ENCODE measurements at places on chromosomes 7 and 10.

DNA sequence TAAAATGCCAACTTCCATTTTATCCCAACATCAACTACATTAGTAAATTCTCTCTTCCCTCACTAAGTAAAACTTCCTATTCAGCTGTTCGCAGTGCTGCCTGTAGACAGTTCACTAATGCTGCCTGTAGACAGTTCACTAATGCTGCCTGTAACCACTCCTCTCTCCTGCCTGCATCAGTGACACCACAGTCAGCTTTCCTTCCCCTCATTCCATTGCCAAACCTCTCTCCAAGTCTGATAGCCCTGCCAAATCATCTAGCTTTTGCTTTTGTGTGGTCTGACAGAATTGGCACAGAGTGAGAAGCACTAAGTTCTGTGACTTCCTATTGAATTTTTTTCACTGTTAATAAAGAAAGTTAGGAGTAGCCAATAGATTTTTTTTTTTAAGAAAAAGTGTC lies 43.0 kb upstream of the MACC1 start:
- DNase-seq = no peak

DNA sequence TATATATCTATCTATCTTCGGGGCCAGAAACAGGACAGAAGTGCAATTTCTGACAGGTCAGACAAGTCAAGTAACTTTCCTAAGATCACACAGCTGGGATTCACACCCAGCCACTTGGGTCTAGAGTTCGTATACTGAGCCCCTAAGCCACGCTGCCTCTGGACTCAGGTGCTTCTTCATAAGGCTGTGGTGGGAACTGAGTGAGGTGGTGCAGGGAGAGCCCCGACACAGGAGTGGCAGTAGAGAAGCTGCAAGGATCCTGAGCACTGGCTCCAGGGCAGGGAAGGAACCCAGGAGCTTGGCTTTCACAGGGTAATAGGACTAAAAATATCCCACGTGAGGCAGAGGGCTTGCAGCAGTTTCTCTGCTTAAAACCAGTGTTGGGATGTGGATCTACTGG lies 33.8 kb downstream of the C10orf53 start:
- DNase-seq = no peak

DNA sequence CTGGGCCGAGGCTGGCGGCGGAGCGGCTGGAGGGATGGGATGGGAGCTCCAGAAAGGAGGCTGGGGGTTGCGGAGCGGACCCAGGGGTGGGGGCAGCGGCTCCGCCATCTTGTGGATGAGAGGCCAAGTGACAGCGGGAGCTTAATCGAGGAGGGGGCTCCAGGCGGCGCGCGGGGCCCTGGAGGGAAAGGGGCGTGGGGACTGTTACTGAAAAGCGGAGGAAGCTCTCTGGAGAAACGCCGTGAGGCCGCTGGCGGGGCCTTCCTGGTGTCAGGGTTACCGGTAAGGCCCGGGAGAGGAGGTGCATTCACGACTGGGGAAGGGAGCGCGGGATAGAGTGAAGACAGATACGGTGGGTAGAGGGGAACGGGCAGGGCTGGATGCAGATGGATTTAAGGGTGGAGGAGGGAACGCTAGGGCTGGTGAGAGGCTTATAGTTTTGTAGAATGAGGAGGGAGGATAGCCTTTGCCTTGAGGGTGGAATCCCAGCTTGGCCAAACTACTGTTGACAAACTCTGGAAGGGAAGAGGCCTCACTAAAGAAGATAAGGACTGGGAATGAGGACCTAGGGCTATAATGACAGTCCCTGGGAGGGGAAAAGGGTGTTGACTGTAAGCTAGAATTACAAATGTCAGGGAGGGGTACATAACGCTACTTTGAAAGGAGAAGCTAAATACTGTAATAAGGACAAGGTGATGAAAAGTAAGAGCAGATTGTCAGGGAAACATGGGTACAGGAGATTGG lies 535 bp downstream of the BTRC start:
- peak; percentile 30 for DNase-seq

GRCh38 chr10:126372396-126372795 lies 15.9 kb downstream of the ADAM12 start:
- no peak for DNase-seq

DNA sequence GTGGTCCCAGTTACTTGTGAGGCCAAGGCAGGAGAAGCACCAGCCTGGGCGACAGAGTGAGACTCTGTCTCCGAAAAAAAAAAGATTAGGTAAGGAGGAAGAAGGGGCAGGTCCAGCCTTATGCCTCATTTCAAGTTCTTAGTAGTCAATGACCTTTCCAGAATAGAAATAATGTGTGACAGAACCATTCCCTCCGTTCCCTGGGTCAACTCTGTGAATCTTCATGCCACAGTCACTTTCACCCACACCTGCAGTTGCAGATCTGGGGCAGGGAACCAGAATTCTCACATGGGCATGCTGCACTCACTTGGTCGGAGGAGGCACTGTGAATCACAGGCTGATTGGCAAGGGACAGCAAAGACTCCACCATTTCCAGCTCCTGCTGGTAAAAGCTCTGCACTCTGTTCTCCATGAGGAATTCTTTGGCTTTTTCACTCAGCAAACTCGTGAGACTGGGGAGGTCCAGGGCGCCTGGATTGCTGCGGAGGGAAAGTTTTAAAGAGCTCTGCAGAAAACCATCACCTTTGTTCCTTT lies 20.7 kb downstream of the STN1 start:
- DNase-seq = no peak

DNA sequence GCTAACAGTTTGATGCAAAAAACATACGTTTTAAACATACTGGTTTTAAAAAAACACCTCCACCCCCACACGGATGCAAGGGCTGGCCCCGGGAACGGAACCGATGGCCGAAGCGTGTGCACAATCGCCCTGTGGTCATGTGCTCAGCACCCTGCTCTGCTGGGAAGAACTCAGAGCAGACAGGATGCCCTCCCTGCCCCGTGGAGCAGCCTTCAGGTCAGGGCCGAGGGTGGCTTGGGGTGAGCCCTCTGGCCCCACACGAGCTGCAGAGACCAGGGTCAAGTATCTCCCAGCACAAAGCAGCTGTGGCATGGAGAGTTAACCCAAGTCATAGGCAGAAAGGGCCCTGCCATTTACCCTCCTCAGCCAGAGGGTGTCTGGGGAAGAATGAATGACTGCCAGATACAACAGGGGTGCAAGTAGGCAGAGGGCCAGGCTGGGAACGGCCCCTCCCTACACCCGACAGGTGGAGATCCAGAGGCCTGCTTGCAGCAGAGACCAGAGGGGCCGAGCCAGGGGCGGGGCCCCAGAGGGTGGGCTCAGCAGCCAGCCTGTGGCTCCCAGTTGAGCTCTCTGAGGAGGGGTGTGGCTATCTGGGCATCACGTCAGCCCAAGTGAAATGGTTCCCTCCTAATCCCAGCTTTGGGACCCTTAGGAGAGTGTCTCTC lies 56.8 kb downstream of the ZRANB1 start:
- no peak for DNase-seq

DNA sequence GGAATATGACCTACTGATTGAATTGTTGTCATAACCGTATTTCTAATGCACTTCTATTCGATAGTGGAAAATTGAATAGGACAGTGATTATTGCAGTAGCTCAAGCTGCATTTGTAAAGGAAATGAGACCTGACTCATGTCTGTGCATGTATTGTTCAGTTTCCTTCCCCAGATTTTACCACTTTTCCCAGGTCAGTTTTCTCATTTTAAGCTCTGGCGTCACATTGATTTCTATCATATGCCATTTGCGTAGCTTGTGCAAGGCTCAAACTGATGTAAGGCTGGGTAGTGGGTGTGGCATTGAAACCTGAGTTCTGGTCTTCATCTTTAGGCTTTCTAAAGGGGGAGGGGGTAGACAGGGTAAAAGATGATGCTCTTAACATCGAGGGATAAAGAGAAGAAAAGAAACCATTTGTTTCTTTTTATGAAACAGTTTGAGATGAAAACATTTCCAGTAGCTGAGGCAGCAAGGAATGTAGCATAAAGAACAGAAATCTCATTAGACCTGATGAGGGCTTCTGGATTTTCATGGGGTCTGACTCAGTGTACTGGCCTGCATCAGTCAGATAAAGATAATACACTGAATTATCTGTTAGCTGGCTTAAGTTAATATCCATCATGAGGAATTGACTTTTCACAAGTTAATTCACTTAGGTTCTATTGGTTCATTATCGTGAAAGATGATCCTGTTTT lies 182.3 kb upstream of the CDCA7L start:
- no peak for DNase-seq

DNA sequence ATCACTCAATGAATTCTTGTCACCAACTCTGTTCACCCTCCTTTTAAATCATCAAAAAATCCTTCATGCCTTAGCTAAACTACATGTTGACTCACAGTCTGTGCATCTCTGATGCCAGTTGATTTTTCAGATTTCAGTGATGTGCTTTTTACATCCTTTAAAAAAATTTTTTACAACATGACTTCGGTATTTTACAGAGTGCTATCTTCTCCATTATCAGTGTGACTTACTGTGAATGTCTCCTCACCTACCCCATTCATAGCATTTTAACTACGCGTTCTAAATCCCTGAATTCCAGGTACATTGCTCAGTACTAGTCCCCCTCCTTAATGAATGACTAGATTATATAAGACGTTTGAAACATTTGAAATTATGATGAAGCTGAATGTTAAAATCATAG lies 98.7 kb downstream of the DNAH11 start:
- no peak for DNase-seq

GRCh38 chr7:106430103-106430502 lies 145.3 kb upstream of the NAMPT start:
- no peak for DNase-seq

GRCh38 chr10:83144461-83144860 lies 994.8 kb upstream of the GHITM start:
- DNase-seq = no peak

DNA sequence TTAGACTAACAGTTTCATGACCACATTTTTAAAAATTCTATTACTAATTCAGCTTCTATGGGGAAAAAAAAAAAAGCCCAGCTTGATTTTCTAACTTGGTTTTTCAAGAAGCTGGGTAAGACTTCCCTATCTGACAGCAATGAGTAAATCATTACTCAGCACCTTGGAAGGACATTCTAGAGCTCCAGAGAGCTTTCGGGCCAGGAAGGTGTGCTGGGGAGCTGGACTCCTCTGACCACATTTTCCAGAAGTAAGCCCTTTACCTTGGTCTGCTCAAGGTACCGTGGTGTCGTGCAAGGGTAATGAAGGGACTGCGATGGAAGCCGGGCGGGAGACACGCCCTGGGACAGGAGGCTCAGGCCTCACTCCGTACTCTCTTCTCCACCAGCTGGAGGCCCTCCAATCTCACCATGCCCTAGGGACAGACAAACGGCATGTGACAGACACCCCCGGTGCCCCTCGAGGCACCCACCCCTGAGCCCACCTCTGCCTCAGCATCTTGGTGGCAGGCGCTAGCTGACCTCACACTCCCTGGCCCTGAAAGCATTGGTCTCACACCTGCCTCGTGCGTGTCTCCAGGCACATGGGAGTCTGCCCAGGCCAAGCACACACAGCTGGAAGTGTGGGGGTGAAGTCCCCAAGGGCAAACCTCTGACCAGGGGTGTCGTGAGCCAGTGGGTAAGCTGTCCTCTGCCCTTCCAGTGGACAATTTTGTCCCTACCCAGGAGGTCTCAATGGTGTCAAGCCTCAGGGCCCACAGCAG lies 152.1 kb downstream of the OAT start:
- no peak for DNase-seq

GRCh38 chr7:27640884-27641574 lies 21.7 kb downstream of the HIBADH start:
- no peak for DNase-seq

GRCh38 chr7:155203882-155204691 lies 93.6 kb upstream of the INSIG1 start:
- peak; percentile 20 for DNase-seq

- peak; percentile 12 for DNase-seq
Observed at GRCh38 chr10:43195557-43195956, 57.3 kb downstream of the CSGALNACT2 start.

GRCh38 chr10:14519785-14520184 lies 189.1 kb upstream of the FRMD4A start:
- no peak for DNase-seq

GRCh38 chr7:81441750-81442149 lies 328.1 kb downstream of the HGF start:
- DNase-seq = no peak

- no peak for DNase-seq
Observed at GRCh38 chr7:301291-302053, 11.5 kb downstream of the FOXL3 start.

- no peak for DNase-seq
Observed at GRCh38 chr7:151894111-151895007, 17.4 kb upstream of the PRKAG2 start.

DNA sequence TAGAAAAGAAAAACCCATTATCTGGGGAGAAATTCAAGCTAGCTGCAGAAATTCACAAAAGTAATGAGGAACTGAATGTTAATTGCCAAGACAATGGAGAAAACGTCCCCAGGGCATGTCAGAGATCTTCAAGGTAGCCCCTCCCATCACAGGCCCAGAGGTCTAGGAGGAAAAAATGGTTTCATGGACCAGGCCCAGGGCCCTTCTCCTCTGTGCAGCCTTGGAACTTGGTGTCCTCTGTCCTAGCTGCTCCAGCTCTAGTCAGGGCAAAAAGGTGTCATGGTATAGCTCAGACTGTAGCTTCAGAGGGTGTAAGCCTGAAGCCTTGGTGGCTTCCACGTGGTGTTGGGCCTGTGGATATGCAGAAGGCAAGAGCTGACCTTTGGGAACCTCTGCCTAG lies 411.8 kb downstream of the ADRA2A start:
- DNase-seq = no peak

- peak; percentile 65 for DNase-seq
Observed at GRCh38 chr10:110273474-110273873, 31.2 kb downstream of the SMNDC1 start.

DNA sequence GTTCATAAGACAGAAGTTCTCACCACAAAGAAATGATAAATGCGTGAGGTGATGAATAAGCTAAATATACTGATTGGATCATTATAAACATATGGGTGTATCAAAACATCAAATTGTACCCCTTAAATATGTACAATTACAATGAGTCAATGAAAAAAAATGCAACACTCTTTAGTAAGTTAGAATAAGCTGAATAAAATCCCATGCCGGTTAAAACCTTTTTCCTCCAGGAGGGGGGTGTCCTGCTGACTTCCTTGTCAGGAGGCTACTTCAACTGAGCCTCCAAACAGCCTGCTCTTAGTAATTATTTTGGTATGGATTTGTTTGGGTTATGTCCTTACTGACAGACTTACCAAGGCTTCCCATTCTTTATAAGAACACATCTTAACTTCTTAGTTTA lies 649.1 kb downstream of the INHBA start:
- DNase-seq = no peak

DNA sequence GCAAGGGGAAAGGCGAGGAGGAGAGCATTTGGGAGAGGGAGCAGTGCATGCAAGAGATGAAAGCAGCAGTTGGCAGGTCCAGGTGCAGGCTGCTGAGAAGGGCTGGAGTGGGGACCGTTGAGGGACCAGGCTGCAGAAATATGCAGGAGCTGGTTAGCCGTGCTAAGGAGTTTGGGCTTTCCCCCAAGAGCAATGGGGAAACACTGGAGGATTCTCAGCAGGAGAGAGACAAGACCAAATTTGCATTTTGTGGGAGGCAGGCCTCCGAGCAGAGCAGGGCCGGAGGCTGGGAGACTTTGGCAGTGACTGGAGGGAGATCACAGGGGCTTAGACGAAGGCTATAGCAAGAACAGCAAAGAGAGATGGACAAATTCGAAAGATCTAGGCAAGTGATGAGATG lies 11.8 kb downstream of the BTBD16 start:
- DNase-seq = no peak
